Left kidney (tissue), 8 donors: ENCODE measurements at places on chromosomes 12 and 14. TPM values are rescaled to one million over a fixed set of nuclear protein-coding genes. Genes with fewer than 3 reads are reported as not detected.

DNA sequence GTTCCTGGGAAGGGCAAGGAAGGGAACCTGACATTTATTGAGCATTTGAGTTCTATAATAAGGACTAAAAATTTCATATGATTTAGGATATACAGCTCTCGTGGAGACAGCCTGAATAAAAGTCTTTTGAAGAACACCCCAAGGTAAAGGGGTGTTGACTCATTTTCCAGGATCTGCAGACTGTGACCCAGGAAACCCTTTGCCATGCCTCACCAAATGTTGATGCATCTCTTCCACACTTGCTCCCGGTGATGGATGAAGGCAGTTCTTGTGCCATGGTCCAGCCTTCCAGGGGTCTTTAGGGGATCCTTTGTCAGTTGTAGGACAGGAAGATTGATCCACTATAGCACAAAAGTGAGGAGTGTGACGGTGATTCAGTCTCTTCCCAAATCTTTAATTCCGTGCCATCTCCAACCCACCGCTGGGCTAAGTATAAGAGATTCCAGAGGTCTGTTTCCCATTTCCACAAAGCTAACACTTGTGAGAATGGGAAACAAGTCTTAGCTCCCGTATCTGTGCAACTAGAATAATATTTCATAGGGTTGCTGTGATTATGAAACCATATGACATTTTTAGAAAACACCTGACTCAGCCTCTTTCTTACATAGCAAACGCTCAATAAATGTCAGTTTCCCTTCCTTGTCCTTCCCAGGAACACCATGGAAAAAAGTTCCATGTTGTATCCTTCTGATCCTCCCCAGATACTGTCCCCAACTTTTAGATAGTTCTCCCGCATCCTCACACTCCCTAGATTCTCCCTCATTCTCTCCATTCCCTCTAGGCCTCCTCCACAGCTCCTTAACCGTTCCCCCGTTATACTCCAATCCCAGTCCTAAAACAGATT is 836 bp downstream of the AAAS start:
- no peak for DNase-seq

GRCh38 chr14:76810953-76811400 is 1.7 kb downstream of the ANGEL1 start:
- DNase-seq = no peak

Gene SUPT16H
- 165 TPM for polyA plus RNA-seq

DNA sequence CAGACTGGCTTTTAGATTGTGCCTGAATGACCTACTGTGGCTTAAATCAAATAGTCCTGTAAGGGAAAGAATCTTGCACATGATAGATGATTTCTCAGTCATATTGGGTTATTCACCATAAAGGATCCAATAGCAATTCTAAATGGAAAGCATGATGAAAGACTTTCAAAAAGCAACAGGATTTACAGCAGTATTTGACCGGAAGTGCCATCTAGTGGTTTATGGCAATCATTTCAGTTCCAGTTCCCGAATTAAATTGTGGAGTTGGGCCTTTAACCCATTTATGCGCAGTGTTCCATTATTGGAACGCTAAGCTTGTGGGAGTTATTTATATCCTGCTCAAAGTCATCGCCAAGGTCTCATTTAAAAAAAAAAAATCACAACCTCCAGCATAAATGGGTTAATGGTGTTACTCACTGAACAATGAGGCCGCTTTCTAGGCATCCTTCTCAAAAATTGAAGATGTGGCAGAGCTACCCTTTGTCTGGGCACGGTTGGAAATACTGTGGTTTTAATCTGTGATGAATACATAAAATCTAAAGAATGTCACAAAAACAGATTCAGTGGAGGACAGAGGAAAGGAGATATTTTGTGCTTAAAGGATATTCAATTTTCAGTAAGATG is 60.8 kb upstream of the REP15 start:
- peak; percentile 39 for DNase-seq

GRCh38 chr14:23104591-23105347 is at the start of gene CIROP:
CIROP (minus strand) TSS chr14:23104989; CDS start chr14:23104920, 69 bp downstream.
- no peak for DNase-seq

Gene SPIC
- polyA plus RNA-seq = not detected

Gene OR4E2
- 0.05 TPM for polyA plus RNA-seq

Gene TROAP
- polyA plus RNA-seq = 35.9 TPM

DNA sequence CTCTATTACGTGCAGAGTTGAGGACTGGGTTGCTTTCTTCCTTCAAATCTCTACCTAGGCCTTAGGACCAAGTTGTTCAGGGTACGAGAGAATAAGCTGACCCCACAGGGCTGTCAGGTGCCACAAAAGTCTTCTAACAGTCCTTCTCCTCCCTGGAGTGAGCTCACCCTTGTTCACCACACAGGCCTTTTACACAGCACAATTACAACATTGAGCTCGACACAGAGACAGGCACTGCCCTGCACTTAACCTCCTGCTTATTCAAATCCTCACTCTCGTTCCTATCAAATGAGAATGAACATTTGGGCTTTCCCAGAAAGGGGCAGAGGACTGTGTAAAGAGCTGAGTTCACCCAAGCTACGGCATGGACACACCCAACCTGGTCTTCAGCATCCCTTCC is 2.4 kb downstream of the GALNT6 start:
- no peak for DNase-seq

Gene KRT74
- polyA plus RNA-seq = not detected

Gene RDH5
- polyA plus RNA-seq = 36.1 TPM

DNA sequence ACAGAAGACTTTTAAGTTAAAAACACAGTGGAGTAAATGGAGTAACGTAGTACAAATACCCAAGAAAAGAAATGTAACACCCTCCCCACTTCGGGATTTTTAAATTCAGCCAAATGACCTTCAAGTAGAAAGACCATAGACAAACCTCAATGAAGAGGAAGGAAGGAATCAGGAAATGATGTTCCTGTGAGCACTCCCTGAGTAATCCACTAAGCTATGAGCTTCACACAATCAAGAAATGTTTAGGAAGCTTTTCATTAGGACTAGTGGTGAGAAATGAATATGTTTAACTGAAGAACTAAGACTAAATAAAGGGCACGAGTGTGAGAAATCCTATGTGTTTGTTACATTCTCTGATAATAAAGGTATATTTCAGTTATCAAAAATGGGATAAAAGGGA is 10.1 kb downstream of the TCL1A start:
- DNase-seq = no peak

GRCh38 chr14:21023174-21023573 is 1.7 kb downstream of the NDRG2 start:
- DNase-seq = no peak
